ENCODE measurements at places on chromosomes 4 and X.

DNA sequence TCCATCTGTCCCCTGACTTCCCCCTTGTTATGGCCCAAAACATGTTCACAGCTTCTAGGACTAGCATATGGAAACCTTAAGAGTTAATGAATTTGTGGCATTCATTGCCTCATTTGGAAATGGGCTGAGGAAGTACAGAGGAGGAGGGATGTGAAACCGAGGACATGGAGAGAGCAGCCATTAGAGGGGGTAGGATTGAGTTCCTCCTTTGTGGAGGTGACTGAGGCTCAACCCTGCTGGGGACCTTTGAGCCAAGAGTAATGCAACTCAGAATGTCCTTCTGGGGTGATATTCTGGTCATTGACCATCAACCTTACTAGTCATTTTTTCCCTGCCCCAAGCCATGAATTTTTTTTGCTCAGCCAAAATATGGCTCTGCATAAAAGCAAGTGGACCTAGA is 109.4 kb downstream of the ZNF518B start:
- DNase-seq: no peak

GRCh38 chr4:68732653-68733466 is 62.4 kb upstream of the UGT2B15 start:
- DNase-seq: no peak

DNA sequence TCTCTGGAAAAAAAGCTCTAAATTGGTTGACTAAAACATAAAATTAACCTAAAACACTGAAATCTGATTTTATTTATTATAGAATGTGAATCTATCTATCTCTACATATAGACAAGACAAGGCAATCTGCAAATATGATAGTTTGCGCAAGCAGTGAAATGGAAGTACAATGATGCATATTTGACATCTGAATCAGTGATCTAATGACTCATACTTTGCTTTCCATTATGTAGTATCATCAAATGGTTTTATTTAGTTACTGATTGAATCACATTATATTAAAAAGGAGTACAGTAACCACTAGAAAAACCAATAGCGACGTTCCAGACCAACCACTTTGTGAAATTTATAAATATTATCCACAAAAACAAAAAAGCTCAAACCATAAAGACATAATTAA is 1969.3 kb downstream of the PCDH7 start:
- DNase-seq: no peak

- DNase-seq: no peak
Measured at GRCh38 chrX:139929876-139930275, 3.0 kb downstream of the ATP11C start.

DNA sequence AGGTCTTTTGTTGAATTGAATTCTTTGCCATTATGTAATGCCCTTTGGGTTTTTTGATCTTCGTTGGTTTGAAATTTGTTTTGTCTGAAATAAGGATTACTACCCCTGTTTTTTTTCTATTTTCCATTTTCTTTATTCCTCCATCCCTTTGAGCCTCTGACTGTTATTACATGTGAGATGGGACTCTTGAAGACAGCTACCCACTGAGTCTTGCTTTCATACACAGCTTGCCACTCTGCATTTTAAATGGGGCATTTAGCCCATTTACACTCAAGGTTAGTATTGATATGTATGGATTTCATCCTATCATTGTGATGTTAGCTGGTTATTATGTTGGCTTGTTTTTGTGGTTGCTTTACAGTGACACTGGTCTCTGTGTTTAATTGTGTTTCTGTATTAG is 736.2 kb upstream of the GRID2 start:
- no peak for DNase-seq

All from stimulated activated CD8-positive, alpha-beta memory T cell treated with anti-CD3 and anti-CD28 coated beads, Interleukin-12 subunit alpha, Interleukin-12 subunit beta, amount 100 ng/mL, for 4 hours (primary cell).